ENCODE measurements at places on chromosomes 1 and 21.

- no peak for DNase-seq
These were observed 239.2 kb downstream of the ATG4C start for GRCh38 chr1:63023171-63023570.

DNA sequence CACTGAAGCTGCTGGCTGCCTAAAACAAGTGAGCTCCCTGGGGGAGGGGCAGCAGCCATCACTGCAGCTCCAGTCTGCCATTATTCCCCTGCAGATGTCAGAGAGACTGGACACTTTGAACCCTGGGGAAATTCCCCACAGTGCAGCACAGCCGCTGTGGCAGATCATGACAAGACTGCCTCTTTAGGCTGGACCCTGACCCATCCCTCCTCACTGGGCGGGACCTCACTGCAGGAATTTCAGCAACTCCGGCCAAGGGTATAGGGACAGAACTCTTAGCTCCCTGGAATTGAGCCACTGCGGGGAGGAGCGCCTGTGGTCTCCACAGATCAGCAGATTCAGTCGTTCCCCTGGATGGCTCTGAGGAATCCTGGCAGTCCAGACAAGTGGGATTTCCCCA is 964.6 kb downstream of the BRINP3 start:
- no peak for DNase-seq

DNA sequence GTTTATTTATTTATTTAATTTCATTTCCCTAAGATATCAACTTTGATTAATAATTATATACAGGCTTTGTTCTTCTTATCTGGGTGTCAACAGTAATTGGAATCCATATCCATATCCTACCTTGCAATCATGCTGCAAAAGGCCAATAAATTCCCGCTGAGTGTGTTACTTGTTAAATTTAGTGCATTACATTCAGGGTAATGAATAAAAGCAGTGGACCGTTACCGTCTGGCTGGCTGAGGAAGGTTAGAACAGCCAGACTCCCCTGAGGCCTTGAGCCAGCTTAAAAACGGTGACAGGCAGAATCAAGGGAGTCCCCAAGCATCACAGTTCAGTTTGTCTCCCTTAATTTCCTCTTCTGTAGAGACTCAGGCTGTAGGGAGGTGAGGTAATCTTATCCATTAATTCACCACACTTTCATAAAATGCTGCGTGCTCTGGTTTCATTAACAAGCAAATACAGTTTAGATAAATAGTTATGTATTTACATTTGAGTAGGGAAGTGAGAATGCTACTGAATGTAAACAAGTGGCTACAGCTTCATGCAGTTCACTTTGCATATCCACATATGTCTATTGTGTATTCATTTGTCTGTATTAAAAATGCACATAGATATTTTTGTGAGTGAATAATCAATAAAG is 888.2 kb upstream of the CXADR start:
- no peak for DNase-seq

- no peak for DNase-seq
These were observed 19.1 kb upstream of the SRSF10 start for GRCh38 chr1:23999156-23999671.

DNA sequence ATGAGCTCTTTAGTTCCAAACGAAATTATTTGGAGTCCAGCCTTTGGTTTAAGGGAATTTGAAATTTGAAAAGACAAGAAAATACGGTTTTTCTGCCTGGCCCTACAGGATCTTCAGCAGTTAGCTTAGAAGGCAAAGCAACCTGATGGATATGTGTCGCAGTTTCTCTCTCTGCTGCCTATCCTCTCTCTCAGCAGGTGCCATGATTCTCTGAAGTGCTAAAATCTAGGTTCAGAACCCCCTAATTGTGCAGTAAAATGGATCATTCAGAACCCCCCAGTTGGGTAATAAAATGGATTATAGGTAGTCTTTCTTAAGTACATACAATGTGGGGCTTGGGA is 446 bp upstream of the DEPDC1 start:
- DNase-seq = no peak

DNA sequence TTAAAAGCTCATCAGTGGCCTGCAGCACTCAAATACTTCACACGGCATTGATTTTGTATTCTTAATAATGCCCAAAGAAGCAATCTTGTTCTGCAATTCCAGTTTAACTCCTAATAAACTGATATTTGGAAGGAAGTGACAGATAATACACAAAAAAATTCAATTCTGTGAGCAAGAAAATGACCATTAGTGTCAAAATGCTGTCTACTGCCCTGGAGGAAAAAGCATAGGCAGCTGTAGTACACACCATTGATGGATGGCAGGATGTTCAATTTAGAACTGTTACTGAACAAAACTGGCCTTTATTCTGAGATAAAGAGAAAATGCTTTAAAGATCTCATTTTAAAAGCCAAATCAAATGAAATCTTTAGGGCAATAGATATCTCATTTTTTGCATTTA is 251.3 kb upstream of the FMN2 start:
- DNase-seq = no peak

All from AG09309 (cell line).